ENCODE measurements at places on chromosomes 7 and 10.
A peak's percentile ranks its signal among the peaks of the same experiment; 100 is the strongest.

- DNase-seq, result no peak
Observed at GRCh38 chr10:31102421-31102820, 70.8 kb upstream of the ZNF438 start.

GRCh38 chr10:132528064-132528691 is 9.4 kb upstream of the INPP5A start:
- no peak for DNase-seq

- no peak for DNase-seq
Observed at GRCh38 chr10:121753726-121754476, 155.7 kb upstream of the FGFR2 start.

DNA sequence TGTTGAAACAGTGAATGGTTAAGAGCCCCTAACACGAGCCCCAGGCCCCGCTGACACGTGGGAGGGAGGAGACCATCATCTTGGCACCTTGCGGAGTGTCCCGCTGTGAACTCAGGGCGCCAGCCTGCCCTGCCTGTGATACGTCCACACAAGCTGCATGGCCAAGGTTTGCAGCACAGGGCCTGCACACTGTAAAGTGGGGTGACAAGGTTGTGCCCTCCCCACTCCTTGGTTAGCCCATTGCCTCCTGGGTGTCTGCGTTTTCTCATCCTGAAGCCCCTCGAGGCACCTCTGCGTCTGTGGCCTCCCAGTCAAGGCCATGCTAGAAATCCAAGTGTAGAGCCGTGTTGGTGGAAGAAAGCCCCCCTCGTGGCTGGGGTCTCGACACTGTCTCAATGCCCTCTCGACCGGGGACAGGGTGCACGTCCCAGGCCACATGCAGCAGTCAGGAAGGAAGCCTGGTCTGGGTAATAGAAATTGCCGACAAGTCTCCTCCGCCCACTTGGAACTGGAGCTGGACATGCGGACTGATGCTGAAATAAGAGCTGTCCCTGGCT is 192.1 kb downstream of the DNAJB6 start:
- DNase-seq, result no peak

DNA sequence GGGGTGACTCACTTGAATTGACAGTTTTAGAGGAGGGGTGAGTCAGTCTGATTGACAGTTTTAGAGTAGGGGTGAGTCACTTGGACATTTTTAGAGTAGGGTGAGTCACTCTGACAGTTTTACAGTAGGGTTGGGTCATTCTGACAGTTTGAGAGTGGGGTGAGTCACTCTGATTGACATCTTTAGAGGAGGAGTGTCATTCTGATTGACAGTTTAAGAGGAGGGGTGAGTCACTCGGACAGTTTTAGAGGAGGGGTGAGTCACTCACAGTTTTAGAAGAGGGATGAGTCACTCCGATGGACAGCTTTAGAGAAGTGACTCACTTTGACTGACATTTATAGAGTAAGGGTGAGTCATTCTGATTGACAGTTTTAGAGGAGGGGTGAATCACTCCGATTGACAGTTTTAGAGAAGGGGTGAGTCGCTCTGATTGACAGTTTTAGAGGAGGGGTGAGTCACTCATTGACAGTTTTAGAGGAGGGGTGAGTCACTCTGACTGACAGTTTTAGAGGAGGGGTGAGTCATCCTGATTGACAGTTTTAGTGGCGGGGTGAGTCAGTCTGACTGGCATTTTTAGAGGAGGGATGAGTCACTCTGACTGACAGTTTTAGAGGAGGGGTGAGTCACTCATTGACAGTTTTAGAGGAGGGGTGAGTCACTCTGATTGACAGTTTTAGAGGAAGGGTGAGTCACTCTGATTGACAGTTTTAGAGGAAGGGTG is 595.9 kb downstream of the DNAJB6 start:
- DNase-seq, result peak; percentile 19
